ENCODE measurements at places on chromosomes 7 and 10. TPM values are rescaled to one million over a fixed set of nuclear protein-coding genes. Genes with fewer than 3 reads are reported as not detected.

Gene MRLN
- total RNA-seq: not detected

- H3K27me3 ChIP-seq: peaks cover 3% of the 10 kb centered on the region
- DNase-seq: no peak
- H3K27ac ChIP-seq: no peak overlapping the region
- no peaks in the 10 kb centered on the region for H3K36me3 ChIP-seq
Observed at GRCh38 chr10:43852149-43852548, 203.5 kb upstream of the ZNF32 start.

DNA sequence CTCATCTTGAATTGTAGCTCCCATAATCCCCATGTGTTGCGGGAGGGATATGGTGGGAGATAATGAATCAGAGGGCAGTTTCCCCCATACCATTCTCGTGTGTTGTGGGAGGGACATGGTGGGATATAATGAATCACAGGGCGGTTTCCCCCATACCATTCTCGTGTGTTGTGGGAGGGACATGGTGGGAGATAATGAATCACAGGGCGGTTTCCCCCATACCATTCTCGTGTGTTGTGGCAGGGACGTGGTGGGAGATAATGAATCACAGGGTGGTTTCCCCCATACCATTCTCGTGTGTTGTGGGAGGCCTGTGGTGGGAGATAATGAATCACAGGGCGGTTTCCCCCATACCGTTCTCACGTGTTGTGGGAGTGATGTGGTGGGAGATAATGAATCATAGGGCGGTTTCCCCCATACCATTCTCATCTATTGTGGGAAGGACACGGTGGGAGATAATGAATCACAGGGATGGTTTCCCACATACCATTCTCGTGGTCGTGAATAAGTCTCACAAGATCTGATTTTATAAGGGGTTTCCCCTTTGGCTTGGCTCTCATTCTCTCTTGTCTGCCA is 271.0 kb downstream of the MAD1L1 start:
- H3K27me3 ChIP-seq: peaks cover 11% of the 10 kb centered on the region
- H3K4me3 ChIP-seq: no peak overlapping the region
- peak; percentile 50 for DNase-seq
- peaks cover 42% of the 10 kb centered on the region for H3K36me3 ChIP-seq
- peaks cover 2% of the 10 kb centered on the region for H3K4me1 ChIP-seq

Gene SEMA3C
- 0.30 TPM for total RNA-seq

DNA sequence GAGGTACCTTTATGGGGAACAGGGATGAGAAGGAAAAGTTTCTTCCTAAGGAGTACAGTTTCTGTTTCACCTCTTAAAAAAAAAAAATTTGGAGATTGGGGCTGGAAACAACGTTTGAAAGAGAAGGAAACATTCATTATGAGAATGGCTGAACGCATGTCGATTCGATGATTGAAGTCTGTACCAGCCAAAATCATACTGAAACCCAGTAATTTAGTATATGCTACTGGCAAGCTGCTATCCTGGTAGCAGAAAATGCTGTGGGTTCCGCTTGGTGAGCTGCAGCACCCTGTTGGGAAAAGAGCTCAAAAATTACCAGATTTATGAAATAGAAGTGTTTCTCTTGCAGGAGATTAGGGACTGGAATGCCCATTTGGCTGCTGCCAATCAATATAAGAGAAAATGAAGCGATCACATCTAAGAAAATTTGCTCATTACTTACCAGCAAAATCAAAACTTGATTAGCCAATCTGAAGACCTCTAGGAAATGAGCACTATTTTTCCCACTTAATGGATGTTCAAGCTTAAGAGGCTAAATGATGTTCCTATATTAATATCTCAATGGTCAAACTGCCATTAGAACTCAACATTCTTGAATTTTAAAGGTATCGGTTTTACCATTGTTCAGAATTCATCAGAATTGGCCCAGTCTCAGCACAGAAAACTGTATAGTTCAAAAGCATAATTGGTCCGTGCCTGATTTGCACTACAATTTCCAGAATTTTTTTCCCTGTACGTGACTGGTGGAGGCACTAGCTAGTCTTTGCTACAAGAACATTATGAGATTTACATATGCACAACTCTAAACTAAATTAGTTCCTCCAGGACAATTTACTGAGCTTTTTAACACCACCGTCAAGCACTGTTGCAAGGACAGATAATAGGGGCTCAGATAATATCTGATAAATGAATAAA is 1.2 kb upstream of the ITGB1 start:
- H3K4me3 ChIP-seq: peak overlapping the region; percentile 88
- peaks cover 20% of the 10 kb centered on the region for H3K4me1 ChIP-seq
- H3K27ac ChIP-seq: peak overlapping the region; percentile 75
- no peaks in the 10 kb centered on the region for H3K27me3 ChIP-seq
- no peaks in the 10 kb centered on the region for H3K36me3 ChIP-seq
- no peak for DNase-seq

DNA sequence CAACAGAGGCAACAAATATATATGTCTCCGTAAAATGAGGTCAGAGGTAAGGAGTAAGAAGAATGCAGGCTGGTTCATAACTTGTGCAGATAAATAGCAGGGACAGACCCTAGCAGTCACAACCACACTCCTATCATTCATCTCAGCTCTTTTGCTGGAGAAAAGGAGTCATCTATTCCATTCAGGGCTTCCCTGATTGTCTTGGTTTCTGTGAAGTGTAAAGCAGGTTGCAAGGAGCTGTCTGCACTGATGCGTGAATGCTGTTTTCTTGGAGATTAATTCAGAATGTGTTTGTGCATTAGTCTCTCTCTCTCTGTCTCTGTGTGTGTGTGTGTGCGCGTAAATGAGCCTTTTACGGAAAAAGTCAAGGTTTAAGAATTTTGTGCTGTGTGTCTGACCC is 643.3 kb upstream of the SORCS1 start:
- no peaks in the 10 kb centered on the region for H3K36me3 ChIP-seq
- no peaks in the 10 kb centered on the region for H3K27me3 ChIP-seq
